ENCODE measurements at places on chromosomes 3 and 15.

DNA sequence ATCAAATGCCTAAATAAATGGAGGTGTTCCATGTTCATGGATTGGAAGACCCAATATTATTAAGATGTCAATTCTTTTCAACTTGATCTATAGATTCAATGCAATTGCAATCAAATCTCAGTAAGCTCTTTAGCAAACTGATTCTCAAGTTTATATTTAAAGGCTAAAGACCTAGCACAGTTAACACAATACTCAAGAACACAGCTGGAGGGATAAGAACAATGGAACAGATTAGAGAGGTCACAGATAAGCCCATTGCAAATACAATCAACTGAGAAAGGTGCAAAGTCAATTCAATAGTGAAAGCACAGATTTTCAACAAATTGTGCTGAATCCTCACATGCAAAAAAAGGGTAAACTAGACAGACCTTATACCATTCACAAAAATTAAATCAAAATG lies 198.9 kb downstream of the P3H2 start:
- DNase-seq, result no peak

DNA sequence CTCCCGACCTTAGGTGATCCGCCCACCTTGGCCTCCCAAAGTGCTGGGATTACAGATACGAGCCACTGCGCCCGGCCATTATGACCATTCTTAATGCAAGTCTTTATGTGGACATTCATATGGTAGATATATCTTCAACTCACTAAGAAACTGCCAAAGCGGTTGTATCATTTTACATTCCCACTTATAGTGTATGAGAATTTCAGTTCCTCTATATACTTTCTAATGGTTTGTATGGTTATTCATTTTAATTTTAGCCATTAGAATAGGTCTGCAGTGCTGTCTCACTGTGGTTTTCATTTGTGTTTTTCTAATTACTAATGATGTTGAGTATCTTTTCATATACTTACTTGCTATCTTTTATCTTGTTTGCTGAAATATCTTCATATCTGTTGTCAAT lies 32.5 kb downstream of the TCF12 start:
- DNase-seq, result no peak

DNA sequence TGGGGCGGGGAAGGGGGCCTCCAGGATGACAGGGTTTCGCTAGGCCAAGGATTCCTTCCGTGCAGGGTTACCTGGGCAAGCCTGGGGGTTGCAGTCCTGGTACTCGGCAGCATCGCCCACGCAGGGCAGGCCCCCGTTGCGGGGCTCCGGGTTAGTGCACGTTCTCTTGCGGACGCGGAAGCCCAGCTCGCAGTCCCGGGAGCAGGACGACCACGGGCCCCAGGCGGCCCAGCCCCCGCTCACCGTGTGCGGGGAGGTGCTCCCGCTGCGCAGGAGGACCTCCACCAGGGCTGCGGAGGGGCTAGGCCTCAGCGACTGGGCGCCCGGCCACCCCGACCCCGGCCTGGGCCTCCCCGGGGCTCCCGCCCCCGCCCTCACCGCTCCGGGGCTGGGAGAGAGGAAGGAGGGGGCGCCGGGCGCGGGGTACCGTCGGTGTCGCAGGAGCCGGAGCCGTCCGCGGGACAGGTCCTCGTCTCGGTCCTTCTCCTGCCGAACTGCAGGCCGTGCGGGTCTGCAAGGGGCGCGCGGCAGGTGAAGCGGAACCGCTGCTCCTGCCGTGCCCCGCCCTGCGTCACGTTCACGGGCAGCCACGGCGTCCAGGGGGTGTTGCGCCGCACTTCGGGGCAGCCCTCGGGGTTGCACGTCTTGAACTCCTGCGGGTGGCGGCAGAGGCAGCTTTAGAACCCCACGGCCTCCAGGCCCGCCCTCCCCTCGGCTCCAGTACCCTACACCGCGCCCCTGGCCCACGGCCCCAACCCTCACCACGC lies 114.6 kb downstream of the SEMA5B start:
- DNase-seq, result no peak

DNA sequence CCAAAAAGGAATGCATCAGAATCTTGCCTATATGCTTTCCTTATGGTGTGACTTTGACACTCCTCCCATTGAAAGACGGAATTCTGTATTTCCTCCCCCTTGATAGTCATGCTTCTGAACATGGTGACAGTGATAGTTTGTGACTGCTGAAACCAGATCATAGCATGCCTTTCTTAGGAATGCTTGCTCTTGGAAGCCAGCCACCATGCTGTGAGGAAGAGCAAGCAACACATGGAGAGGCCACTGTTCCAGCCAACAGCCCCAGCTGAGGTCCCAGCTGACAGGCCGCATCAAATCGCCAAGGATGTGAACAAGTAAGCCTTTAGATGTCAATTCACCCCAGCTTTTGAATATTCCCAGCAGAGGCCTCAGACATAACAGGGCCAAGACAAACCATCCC lies 100.1 kb downstream of the IGF2BP2 start:
- DNase-seq, result no peak

DNA sequence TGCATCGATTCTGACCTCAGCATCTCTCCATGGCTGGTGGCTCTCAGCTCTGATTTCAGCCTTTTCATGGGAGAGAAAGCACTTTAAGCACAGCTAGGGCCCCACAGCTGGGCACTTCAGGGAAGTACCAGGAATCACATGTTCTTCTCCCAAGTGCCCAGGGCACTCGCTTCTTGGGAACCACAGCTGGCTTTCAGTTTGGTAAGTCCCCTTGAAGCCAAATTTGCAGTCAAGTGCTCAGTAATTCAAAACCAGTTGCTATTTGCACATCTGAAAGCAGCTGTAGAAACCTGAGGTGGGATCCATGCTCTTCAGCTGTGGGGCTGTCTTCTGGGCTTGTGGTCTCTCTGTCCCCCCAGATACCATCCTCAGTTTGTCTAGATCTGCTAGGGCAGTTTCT lies 12.8 kb downstream of the GABRA5 start:
- DNase-seq, result no peak

DNA sequence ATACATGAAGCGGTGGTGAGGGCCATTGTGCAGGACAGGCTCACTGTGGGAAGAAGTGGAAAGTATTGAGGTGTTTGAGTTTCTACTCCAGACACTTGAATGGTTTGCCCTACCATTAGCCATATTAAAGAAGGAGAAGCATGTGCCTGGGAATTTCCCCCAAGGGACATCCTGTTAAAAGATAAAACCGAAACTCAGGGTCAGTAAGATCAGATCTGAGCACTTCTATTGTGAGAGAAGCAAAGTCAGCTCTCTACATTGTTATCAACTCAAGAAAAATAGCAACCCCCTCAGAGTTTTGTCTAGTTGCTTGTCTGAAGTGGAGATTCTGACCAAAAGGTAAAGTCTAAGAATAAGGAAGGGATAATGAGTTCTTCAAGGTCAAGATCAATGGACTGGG lies 269.8 kb downstream of the CHST2 start:
- DNase-seq, result no peak

GRCh38 chr3:152583963-152584362 lies 251.0 kb upstream of the P2RY1 start:
- no peak for DNase-seq

DNA sequence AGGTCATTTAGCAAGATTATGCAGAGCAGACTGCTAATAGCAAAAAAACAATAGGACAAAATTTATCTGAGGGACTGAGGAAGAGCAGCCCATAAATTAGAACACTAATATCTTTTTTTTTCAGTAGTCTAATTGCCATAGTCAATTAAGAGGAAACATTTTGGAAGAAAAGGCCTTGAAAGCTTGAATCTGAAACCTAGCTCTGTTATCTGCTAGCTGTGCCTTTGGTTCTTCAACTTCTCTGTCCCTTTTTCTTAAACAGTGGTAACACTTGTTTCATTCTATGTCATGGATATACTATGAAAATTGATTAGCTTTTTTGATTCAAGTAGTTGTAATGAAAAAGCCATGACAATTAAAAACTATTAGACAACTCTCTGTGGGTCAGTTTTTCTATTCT lies 1.7 kb downstream of the ATR start:
- DNase-seq, result no peak

DNA sequence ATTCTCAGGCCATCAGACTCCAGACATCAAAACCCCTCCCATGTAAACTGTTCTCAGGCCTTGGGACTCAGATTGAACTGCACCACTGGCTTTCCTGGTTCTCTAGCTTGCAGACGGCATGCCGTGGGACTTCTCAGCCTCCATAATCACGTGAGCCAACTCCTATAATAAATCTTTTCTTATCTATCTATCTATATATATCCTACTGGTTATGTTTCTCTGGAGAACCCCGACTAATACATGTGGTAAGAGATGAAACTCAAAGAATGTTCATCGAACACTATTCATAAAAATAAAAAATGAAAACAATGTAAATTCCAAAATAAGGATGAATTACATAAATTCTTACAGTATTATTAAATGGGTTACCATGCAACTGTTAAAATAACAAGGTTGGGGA lies 84.5 kb upstream of the NTRK3 start:
- DNase-seq, result no peak

DNA sequence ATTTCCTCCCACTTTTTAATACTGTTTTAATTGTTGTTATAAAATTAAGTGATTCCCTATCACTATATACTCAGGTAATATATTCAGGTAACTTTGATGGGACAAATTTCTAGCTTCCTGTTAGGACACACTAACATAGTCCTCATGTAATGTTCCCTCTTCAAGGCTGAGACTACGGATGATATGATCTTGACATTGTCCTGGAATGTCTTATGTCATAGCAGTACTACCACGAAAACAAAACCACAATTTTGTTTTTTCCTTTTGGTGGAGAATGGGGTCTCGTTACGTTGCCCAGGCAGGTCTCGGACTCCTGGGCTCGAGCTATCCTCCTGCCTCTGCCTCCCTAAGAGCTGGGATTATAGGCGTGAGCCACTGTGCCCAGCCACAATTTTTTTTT lies 26.8 kb upstream of the IP6K2 start:
- DNase-seq, result no peak

GRCh38 chr3:171688593-171688992 lies 121.7 kb downstream of the PLD1 start:
- DNase-seq, result no peak

DNA sequence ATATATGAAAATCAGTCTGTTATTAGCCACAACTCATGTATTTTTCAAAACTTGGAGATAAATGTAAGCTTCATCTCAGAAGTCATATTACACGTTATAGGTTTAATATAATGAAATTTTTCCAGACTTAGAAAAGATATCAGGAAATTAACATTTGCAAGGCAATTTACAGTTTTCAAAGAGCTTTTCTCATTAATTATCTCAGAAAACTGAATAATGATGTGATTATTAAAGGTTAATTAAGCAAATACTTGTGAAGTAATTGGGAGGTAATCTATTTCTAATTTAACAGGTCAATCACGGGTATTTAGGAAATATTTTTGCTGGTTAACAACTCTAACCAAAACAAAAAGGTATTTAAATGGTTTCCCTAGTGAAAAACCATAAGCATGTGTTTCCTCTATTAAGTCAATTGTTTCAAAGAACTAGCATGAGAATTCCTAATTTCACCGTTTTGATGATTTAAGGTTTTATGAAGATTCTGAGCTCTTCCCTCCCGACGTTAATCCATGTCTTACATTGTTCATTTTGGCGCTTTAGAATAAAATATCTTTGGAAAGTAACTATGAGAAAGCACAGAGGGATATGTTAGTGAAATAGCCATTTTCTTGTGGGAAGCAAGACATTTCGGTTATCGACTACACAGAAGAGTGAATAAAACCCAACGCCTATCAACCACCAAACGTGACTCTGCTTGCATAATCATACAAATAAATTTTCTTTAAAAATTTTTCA lies 1.5 kb upstream of the NEO1 start:
- DNase-seq, result no peak

- no peak for DNase-seq
These were observed 524.8 kb upstream of the PPP2R3A start for GRCh38 chr3:135440746-135441145.

GRCh38 chr3:108021131-108021530 lies 69.7 kb downstream of the CD47 start:
- DNase-seq, result no peak

DNA sequence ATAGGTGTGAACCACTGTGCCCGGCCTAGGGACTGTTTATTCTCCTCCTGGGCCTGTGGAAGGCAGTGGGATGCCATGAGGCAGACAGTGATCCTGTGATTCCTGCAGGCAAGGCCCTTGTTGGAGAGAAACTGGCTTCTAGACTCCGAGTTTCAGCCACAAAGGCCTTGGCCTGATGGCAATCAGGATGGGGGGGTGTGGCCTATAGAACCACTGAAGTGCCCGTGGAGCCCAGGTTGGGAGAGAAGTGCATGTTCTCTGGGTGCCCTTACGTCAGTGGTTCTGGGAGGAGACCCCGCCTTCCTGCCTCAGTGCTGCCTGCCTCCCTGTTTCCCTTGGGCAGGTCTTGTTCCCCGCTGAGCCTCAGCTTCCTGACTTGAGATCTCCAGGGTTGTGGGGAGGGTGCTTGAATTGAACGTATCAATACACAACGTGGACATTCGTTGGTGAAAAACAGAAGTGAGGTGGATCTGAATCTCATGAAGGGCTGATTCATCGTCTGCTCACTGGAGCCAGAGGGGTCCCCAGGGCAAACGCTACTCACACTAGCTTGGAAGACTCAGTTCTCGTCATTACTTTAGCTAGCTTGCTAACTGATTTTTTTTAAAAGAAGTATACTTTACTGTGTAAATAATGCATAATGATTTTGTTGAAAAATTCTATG lies 31.8 kb downstream of the IRAK2 start:
- DNase-seq, result no peak

DNA sequence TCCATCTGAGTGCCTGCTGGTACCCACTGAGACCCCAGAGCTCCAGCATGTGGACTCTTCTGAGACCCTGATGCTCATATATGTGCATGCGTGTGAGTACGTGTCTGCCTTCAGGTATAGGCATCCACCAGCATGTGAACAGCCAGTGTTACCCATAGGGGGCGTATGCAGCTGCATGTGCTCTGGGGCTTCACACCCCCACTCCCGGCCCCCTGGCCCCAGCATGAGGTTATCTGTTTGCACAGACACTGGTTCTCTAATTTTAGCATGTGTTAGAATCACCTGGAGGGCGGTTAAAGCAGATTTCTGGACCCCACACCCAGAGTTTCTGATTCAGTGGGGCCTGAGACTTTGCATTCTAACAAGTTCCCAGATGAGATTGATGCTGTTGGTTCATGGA lies 824 bp upstream of the CILP start:
- DNase-seq, result no peak

DNA sequence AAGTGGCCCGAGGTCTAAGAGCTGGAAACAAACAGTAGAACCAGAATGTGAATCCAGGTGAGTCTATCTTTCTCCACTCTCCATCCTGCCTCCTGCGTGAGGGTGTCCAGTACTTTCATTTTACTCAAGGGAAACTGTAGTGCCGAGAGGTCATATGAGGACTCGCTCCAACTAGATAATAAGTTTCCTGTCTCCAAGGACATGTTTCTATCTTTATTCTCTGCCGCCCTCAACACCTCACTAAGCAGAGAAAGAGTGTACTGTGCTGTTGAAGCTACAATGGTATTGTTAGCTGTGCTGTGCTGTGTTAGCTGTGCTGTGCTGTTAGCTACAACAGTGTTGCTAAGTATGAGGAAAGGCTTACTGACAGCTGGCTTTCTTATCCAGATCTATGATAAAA lies 137.9 kb upstream of the COL8A1 start:
- DNase-seq, result no peak

- DNase-seq, result no peak
These were observed 15.2 kb downstream of the TMCC1 start for GRCh38 chr3:129878355-129878754.
